ENCODE measurements at places on chromosomes 5 and 9.

DNA sequence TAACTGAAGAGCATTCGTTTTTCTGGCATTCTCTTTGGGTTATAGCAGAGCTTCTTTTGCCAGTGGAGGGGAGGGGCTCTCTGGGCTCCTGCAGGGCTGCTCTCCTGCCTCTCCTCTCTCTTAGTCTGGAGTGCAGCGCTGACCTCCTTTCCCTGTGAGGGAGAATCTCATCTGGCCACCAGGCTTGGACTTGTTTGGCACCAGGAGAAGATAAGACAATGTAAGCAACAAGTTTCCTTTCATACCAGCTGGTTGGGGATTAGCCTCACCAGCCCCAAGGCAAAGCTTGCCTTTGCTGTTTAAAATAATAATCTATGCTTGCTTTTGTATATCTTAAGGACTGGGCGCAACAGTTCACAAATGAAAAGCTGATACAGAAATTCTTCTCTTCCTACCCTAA lies 196.4 kb downstream of the TLE4 start:
- peak; percentile 50 for DNase-seq

DNA sequence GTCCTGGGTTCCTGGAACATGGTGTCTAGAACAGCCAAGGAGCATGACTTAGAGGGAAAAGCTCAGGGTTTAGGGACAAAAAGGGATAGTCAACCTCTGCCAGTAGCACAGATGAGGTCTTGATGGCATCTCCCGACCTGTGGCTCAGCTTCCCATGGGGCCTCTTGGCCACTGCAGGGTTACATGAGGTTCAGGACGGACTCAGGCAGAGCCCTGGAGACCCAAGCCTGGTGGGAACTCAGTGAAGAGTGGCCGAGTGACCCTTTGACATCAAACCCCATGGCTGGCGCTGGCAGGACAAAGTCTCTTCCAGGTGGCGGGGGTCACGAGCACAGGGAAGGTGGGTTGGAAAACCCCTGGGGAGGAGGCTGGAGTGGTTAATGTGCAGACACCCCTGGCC lies 57.8 kb downstream of the MTRR start:
- no peak for DNase-seq

GRCh38 chr9:131031642-131032005 lies 22.6 kb downstream of the LAMC3 start:
- DNase-seq: no peak

- DNase-seq: peak; percentile 93
Observed at GRCh38 chr9:137694962-137695875, 76.4 kb downstream of the EHMT1 start.

GRCh38 chr5:39624268-39624886 lies 199.6 kb upstream of the DAB2 start:
- peak; percentile 52 for DNase-seq

GRCh38 chr5:155082401-155082800 lies 68.8 kb downstream of the KIF4B start:
- DNase-seq: no peak

DNA sequence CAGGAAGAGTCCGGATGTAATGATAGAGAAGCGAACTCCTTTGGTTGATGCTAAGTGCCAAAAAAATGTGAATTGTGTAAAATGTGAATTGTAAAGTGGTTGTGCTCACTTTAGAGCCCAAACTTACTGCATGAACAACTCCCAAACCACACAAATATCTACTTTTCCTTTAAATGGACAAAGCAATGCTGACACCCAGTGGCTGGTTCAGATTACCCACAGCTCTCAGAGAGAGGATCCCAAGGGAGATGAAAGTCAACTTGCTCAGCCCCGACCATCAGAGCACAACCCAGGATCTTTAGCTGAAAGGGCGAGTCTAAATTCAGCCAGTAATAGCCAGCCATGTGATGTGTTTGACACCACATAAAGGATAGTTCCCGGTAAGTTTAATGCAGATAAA lies 133.7 kb downstream of the NMUR2 start:
- peak; percentile 77 for DNase-seq

DNA sequence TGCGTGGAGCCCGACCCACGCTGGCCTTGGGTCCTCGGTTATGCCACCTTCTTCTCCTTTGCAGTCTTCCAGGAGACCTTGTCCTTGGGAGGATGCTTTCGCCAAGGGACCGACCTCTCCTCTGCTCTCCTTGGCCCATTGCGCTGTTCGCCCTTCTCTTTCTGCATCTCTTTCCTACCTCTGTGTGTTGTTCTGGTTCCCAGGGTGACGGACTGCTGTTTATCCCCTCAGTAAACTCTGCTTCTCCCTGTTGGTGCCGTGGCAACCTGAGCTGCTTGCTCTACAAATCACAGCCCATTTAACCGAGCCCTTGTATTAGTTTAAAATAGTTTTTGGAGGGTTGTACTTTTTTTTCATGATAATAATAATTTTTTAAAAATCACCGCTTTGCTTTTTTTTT lies 97.9 kb downstream of the DAPK1 start:
- peak; percentile 65 for DNase-seq

GRCh38 chr5:134371834-134372340 lies 518 bp downstream of the UBE2B start:
- peak; percentile 87 for DNase-seq

- DNase-seq: peak; percentile 46
Observed at GRCh38 chr5:63687854-63688516, 274.3 kb downstream of the HTR1A start.

GRCh38 chr5:39906146-39906545 lies 481.4 kb upstream of the DAB2 start:
- DNase-seq: no peak

DNA sequence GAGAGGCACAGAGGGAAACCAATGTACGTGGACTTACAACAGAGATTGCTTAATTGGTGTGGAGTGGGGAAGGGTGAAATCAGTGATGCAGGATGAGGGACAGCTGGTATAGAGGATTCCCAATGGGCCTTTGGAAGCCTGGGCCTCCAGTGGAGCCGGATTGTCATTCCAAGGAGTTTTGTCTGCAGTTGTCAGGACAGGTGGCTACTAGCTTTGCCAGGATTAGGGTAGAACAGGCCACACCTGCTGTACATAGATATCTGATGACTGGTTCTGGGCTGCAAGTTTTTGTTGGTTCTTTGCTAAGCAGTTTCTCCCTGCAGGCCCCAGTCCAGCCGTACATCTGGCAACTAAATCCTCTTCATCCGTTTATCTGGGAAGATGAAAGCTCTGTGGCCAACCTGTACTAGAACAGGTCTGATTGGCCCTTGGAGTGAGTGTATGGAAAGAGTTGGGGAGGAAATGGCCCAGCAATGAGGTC lies 4.2 kb downstream of the SKP2 start:
- peak; percentile 63 for DNase-seq

DNA sequence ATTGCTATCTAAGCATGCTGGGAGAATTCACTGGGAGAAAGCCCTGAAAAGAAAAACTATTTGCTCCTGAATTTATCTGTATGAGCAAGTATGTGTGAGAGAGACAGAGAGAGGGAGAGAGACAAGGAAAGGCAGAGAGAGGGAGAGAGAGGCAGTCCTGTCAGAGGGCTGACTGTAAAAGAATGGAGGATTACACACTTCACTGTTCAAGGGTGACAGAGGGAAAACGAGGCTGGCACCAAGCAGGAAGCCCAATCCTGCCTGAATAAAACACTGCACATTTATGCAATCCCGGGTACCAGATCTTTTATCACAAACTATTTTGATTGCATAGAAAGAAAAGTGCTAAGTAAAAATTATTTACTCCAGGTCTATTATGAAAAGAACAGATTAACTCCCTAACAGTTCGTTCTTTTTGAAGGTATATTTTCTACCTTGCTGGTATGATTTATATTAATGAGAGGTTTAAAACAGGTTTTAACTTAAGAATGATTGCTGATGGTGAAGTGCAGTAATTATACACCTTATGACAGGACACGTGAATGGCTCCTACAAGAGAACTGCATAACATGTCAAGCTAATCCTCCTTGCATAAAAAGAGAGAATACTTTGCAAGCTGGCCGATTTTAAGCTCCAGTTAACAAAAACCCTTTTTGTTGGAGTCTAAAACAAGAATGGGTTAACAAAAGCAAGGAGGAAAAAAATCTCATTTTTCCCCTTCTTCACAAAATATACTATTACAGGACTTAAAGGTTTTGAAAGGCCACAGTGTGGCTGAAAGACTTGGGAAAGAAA lies 82.5 kb downstream of the NFIB start:
- no peak for DNase-seq

DNA sequence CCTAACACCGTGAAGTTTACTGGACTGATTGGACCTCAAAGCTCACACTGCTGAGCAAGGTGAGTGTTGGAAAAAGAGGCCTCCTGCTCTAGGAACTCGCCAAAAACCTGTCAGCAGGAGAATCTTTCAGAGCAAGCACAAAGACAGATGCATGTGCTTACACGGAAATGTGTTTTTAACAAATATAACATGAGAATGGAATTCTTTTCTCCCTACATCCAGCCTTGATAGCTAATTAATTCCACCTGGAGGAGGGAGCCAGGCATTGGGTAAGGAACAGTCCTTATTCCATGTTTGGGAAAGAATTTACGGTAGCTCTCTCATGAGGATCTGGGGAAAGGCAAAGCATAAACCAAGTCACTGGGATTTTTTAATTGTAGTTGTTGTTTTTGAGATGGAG lies 98.8 kb downstream of the KLF4 start:
- no peak for DNase-seq

GRCh38 chr9:37840560-37841194 lies 40.1 kb downstream of the DCAF10 start:
- no peak for DNase-seq

- peak; percentile 88 for DNase-seq
Observed at GRCh38 chr9:128702949-128703615, 779 bp downstream of the PKN3 start.

DNA sequence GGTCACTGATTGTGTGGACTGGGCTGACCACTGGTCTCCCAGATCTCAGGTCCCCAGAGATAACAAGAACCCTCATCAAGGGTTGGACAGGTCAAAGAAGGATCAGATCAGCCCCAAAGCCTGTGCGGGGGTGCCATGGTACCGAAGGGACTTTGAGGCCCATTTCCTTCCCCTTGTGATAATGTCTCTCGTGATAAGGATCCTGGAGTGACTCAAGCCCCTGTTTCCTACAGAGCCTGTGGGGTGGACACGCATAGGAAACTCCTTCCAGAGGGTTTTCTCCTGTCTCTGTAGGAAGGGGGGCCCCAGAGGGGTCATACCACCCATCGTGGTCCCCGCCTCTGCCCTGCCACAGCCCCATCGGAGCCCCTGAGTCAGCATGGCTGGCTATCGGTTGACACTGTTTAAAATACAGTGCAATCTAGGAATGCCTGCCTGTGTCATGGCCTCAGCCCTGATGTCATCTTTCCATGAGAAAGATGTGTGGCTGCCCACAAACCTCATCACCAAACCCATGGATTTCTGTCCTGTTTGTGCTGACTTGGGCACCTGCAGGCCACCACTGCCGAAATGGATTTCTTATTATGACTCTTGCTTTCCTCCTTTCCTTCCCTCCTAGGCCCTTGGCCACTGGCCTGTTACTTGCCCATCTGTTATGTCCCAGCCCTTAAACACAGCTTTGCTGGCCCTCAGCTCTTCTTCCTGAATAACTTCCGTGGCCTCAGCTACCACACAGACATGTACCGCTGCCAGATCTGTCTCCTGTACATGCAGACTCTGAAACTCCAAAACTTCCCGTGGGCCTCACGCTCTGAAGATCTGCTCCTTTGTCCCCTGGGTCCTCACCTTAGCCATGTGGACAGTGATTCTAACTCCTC lies 2.9 kb upstream of the CSF2 start:
- DNase-seq: no peak

DNA sequence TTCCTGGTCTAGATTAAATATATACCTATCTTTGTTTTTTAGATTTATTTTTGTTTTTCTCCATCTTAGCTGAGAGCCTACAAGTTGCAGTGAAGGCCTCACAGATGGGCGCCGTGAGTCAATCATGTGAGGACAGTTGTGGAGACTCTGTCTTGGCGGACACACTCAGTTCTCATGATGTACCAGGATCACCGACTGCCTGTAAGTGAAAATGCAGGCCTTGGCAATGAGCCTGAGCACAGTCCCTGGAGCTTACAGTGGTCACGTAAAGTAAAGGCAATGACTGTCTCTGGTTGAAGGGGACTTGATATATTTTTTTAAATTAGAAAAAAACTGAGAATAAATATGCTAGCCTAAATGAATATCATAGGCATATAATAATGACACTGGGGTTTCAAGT lies 271.9 kb downstream of the ARHGEF28 start:
- DNase-seq: no peak

DNA sequence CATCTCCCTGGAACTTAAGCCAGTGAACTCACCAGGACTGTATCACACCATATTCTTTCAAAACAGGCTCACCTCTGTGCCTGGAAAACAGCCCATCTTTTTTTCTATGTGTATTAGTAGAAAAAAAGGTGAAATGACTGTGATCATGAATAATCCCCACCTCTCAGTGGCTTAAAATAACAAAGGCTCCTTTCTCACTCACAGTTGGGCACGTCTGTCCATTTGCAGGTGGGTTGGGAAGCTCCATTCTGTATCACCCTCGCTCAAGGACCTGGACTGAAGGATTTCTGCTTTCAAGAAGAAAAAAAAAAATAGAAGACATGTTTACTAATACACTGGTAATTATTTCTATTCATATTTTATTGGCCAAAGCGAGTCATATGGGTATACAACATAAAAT lies 17.3 kb upstream of the FGF1 start:
- peak; percentile 60 for DNase-seq

GRCh38 chr5:102863764-102864560 lies 108.9 kb downstream of the PAM start:
- no peak for DNase-seq

DNA sequence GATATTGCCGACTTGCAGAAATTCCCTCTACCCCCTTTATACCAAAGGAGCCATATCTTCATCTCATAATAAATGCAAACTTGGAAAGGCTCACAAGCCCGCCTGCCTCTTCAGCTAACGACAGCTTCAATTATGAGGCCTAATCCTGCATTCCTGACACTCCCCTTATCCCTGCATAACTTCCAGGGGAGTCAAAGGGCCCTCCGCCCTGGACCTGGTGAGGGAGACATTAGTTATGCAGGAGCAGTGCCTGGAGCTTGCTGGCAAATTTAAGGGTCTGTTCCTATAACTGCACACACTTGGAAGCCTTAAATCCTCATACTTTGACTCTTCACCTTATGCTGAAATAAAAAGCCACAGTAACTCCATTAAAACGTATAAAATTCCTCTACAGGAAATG lies 617.9 kb downstream of the BNC2 start:
- DNase-seq: peak; percentile 67

DNA sequence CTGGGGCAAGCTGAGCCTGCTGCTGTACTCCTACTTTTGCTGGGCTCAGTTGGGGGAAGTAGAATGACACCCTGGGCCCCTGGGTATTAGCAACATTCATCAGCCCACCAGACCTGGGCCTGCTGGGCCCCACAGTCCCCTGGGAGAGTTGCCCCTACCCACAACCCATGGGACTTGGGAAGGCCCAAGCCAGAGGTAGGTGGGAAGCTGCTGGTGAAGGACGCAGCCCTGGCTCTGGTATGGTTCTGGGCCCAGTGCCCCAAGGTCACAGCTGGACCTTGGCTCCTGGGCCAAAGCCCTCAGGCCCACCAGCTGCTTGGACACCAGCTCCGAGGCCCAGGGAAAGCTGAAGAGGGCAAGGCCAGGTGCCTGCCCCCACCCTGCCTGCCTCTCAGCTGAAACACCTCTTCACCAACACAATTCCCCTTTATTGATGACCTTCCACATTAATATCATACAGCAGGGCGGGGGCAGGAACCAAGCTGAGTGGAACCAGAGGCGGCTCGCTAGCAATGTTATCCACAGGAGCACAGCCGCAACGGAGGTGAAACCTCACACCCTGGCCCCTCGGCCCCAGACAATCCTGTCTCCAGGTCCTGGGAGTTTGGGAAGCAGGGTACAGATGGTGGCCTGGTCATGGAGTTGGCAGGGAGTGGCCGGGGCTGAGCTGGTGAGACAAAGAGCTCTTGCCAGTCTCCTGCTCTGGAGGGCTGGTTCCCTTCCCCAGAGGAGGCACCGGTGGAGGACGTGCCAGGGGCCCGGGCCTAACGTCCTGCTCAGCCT lies 13.7 kb downstream of the DOLPP1 start:
- DNase-seq: no peak
